ENCODE measurements at places on chromosomes 7 and 10.

- no peak for DNase-seq
These were observed 11.1 kb downstream of the HOXA4 start for GRCh38 chr7:27119412-27119911.

- no peak for DNase-seq
These were observed 19.6 kb downstream of the RGS10 start for GRCh38 chr10:119522747-119523426.

- no peak for DNase-seq
These were observed 290.9 kb downstream of the PTPRN2 start for GRCh38 chr7:158296798-158297104.

- DNase-seq: peak; percentile 87
These were observed at the start of gene LRRD1 for GRCh38 chr7:92178928-92179924. Gene LRRD1, minus strand, starts transcription at chr7:92179142. Its CDS starts 13,940 bp downstream, at chr7:92165202.

DNA sequence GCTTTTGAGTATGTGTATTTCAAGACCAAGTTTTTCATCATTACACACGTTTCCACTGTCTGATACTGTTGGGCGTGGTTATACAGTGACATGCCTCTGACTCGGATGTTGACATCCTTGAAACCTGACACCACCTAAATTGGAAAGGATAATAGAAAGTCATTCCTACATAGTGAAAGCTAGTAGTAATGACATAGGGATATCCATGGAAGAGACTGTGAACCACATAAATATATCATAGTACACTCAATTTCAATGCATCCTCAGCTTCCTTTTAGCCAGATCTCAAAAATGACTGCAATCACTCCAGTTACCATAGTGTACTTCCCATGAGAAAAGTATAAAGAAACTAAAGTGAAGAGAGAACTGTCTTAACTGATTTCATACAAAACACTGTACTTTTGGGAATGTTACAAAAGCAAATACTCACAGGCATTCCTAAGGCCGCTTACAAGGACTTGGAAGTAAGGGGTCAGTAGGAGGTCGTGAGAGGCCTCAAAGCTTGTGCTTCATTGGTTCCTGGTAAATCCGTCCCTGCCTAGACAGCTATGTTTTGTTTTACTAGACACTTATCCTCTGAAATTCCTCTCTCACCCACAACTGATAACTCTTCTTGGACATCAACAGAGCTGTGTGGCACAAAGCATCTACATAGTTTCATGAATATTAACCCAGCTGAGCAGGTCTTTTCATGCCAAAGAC is 71.8 kb upstream of the VWDE start:
- DNase-seq: peak; percentile 90

- no peak for DNase-seq
These were observed 100.1 kb downstream of the XPNPEP1 start for GRCh38 chr10:109823196-109823595.

DNA sequence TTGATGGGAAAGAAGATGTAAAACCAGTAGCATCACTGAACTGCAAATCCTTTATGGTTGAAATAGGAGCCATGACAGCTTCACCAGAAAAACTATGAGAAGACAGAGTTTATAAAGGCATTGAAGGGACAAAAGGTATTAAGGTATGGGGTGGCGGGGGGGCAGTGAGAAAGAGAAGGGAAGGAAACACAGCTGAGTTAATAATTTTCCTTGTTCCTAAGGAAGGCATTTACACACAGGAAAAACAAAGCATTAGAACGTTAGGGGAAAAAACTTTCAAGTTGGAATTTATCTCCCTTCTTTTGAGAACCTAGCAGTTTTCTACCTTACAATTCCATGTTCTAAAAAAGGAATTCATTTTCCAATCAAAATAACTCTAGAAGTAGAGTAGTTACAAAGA is 4.4 kb downstream of the LARP4B start:
- DNase-seq: no peak

DNA sequence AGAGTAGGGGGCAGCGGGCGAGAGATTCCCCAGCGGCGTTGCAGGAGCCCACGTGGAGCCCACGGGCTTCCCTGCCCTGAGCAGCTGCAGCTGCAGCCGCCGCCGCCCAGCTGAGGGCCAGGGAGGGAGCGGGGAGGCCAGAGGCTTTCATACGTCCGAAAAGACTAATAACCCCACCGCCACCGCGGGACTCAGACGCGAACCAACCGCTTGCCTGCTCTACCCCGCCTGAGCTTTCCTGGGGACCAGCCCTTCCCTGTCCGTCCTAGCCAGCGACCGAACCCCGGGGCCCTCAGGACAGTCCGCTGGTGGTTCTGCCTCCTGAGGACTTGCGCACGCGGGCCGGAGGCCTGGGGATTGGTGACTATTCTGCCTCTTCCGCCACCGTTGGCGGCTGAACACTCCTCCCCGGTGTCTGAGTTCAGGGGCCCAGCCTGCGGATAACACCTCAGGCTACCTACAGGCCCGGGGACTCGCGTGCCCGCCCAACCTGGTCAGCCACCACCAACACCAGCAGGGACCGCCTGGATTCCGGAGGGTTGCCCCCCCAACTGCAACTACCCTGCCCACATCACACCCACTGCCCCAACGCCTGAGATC is 18.4 kb downstream of the IFT22 start:
- no peak for DNase-seq

DNA sequence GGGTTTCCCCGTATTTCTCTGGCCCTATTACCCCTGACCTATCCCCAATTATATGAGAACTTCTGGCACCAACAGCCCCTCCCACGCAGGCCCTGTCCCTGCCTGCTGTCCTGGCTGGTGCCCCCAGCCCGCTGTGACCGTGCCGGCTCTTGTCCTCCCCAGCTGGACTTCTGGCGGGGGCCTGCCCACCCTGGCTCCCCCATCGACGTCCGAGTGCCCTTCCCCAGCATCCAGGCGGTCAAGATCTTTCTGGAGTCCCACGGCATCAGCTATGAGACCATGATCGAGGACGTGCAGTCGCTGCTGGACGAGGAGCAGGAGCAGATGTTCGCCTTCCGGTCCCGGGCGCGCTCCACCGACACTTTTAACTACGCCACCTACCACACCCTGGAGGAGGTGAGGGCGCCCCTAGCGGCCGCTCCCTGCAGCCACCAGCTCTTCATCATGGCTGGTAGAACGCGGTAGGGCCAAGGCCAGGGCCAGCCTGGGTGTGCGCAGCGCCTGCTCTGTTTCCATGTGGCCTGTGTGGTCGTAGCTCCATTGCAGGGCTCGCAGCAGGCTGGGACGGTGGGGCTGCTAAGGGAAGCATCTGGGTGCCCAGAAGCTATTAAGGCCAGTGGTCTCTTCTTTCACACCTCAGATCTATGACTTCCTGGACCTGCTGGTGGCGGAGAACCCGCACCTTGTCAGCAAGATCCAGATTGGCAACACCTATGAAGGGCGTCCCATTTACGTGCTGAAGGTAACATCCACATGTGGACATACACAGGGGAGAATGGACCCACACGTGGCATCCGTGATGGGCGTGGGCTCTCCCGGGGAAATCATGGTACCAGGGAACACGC is 1.4 kb downstream of the CPA1 start:
- no peak for DNase-seq

DNA sequence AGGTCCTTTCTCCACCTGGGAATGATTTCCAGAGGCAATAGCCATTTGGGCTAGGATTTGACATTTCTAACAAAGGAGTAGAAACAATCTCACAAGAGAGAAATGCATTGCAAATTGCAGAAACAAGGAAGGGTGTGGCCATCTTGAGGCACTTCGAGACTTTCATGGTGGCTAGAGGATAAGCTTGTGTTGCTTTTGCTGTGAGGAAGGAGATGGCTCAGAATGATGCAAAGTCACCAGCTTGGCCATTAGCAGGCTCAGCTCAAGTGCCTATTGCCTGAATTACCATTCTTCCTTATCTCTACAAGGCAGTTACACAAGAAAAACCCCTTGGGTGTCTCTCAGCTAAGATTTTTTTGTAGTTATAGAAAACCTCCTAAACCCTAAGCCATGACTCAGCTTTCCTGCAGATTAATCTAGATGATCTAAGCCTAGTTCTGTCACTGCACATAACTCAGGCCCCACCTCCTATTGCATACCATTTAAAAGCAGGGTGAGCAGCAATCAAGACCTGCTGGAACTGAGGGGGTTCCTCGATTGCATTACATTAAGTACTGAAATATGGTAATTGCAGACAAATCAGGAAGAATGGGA is 683.1 kb downstream of the NRG3 start:
- DNase-seq: peak; percentile 11

- DNase-seq: no peak
These were observed 105.9 kb downstream of the CPEB3 start for GRCh38 chr10:92184977-92185376.

DNA sequence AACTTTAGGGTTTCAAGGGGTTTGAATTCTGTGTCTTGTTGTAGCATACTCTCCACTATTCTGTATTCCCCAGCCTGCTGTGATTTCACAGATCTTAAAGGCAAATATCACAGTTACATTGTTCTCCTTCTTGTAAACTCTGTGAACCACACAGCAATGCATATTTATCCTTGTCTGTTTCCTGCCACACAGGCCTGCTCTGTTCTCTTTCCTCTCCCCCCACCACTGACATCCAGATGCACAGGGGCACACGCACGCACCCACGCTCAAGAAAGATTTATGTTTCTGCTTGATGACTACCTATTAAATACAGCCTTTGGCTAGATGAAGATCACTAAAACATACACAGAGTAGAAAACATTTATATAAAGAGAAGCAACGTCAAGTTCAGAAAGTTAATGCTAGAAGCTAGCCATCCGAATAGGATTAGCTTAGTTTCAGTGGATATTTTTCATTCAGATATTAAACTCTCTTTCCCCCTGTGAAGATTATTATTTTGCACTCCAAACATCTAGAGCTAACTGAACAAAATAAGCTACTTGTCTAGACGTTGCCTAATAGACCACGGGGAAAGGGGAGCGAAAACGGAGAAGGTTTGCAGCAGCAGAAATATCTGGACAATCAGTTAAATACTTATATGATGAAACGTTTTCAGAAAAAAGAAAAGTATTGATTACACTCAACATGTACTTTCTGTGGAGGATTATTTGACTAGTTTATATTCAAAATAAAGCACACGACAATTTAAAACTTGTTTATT is 193.1 kb upstream of the SEMA3C start:
- DNase-seq: peak; percentile 39

DNA sequence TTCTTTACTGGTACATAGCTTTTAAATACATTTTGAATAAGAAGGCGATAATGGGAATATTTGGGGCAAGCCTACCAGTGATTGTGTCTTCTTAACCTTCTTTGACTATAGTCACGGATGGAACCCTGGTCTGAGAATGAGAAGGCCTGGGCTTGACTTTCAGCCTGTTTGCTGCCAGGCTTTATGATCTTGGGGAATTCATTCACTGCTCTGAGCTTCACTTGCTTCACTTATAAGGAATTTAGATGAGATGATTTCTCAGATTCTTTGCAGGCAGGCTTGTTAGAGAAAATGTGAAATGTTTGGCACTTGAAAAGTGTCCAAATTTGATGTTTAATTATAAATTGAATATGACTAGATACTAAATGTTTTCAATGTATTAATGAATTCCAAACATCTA is 42.5 kb downstream of the NUP205 start:
- DNase-seq: peak; percentile 17

DNA sequence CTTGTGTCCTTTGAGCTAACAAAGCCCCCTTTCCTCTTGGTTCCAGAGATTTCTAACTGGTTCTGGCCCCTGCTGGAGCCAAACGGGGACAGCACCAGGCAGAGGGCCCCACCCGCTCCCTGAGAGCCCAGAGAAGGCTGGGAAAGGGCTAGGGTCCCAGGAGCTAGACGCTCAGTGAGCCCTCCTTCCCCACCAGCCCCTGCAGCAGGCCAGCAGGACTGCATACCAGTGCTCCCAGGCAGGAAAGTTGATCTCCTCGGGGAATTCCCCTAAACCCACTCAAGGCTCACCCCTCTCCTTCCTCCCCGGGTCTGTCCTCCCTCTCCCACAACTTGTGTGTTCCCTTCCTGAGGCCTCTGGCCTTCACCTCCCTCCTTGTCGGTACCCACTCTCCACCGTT is 47.7 kb downstream of the PAX2 start:
- DNase-seq: no peak

DNA sequence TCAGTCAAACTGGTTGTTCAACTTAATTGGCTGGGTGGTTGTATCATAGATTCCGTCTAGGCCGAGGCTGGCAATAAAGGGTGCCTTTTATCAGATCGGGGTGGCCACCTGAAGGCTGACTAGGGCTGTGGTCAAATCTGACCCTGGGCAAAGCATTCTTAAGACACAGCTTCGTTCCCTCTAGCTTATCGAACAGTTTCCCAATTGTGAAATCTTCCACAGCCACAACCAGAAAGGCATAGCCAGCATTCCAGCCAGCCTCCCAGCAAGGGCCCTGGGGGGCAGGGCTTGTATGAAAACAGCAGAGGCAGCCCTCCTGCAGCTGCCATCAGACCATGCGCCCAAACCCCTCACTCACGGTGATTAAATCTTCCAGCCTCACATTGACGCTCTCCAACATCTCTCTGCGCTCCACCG is 42.5 kb upstream of the TMEM213 start:
- DNase-seq: peak; percentile 23

DNA sequence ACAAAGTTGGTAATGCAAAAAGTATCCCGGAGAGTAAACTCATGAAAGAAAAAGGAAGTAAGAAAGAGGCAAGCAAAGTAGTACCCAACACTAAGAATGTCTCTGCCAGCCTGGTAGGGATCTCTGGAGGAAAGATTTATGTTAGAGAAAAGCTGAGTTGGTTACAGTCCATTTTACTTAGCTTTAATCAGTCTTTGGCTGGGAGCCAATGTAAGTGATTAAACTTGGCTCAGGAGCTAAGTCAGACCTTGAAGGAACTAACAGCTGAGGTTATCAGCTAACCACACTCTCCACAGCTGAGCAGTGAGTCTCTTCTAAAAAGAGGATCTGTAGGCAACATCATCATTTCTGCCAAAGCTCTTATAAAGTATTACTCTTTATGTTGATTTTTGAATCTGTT is 148.0 kb downstream of the ANKRD7 start:
- peak; percentile 8 for DNase-seq

DNA sequence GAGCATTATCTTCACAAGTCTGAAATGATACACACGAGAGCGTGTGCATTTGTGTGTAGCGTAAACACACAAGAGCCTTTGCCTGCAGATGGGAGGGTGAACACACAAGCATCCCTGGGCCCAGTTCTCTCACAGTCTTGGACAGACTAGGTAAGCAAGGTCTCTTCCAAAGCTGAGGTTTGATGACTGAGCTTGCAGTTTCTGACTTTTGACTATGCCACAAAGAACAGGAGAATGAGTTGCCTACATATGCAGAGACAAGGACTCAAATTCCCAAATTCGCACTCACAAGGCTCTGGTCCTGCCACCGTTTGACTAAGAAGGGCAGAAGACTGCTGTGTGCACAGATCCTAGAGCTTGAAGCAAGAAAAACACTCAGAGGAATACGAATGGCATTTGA is 55.8 kb downstream of the FAM53B start:
- DNase-seq: no peak

GRCh38 chr10:25707572-25707971 is 226.5 kb upstream of the MYO3A start:
- DNase-seq: no peak

DNA sequence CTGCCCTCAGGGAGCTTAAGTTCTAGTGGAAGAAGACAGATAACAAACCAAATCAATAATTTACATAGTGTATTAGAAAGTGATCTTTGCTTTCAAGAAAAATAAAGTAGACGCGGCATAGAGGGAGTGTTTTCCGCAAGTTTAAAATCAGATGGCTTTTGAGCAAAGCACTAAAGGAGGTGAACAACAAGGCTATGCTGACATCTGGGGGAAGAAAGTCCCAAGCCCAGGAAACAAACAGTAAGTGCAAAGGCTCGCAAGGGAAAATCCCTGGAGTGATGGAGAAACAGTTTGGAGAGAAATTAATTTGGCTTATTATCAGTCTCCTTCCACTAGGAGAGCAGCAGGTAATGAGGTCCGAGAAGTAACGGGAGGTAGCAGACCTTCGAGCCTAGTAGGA is 1.9 kb upstream of the CNNM2 start:
- DNase-seq: no peak
